ENCODE measurements at places on chromosomes 4 and X. TPM values are rescaled to one million over a fixed set of nuclear protein-coding genes. Genes with fewer than 3 reads are reported as not detected.

RIBC1 gene
- total RNA-seq: 0.39 TPM

RGN gene
- total RNA-seq: not detected

GRIA2 gene
- not detected for total RNA-seq

TXK gene
- total RNA-seq: 1.9 TPM

- no peaks in the 10 kb centered on the region for H3K4me1 ChIP-seq
- H3K27ac ChIP-seq: no peak overlapping the region
- H3K27me3 ChIP-seq: no peaks in the 10 kb centered on the region
- no peaks in the 10 kb centered on the region for H3K36me3 ChIP-seq
- no peak overlapping the region for H3K4me3 ChIP-seq
Observed at GRCh38 chrX:150525061-150525919, 43.1 kb upstream of the MTM1 start.

SLC26A1 gene
- not detected for total RNA-seq

DNA sequence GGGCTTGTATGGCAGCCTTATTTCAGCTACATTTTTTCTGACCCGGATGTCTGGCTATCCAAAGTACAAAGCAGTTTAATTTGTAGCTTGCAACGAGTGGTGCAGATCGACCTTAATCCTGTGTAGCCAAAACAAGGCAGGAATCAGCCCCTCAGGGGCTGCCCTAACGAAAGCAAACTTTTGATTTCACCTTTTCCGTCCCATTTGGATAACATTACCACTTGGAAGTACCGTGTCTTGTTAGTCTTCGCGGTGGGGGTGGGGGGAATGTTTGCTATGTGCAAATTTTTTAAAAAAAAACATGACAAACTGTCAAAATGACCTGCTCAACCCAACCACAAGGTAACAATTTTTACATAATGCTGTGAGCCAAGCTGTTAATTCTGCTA is 766 bp upstream of the DNAJB14 start:
- no peak for DNase-seq
- H3K4me1 ChIP-seq: peaks cover 34% of the 10 kb centered on the region
- peaks cover 47% of the 10 kb centered on the region for H3K36me3 ChIP-seq

DNA sequence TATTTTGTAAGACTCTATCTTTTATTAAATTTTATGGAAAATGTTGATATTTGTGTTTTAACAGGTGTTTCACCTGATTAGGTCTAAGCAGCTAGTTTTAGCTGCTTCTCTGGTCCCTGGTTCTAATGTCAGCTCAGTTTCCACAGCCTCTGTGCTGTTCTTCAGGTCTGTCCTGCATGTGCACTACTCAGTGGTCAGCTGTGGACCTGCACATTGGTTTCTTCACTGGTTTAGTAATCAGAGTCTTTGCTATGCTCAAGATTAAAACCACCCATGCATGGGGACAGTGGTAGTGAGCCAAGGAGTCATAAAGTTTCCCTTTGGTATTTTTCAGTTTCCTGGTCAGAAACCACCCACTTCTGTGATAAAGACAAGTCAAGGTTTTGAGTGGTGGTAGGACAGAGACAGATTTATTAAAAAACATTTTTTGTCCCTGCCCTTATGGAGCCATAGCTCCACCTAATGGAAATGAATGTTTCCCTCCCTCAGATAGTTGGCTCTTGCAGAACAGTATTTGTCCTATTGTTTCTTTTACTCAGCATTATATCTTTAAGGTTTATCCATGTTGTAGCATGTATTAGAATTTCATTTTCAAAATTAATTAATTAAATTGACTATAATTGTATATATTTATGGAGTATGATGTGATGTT is 36.8 kb upstream of the VBP1 start:
- H3K4me3 ChIP-seq: no peak overlapping the region
- no peaks in the 10 kb centered on the region for H3K36me3 ChIP-seq
- no peaks in the 10 kb centered on the region for H3K4me1 ChIP-seq
- H3K27ac ChIP-seq: no peak overlapping the region
- DNase-seq: no peak

- H3K4me1 ChIP-seq: no peaks in the 10 kb centered on the region
- H3K36me3 ChIP-seq: peaks cover 71% of the 10 kb centered on the region
- no peaks in the 10 kb centered on the region for H3K27me3 ChIP-seq
- H3K27ac ChIP-seq: no peak overlapping the region
Observed at GRCh38 chr4:102598086-102598761, 97.1 kb downstream of the NFKB1 start.

- no peaks in the 10 kb centered on the region for H3K4me1 ChIP-seq
- no peak overlapping the region for H3K4me3 ChIP-seq
- no peaks in the 10 kb centered on the region for H3K36me3 ChIP-seq
- no peak overlapping the region for H3K27ac ChIP-seq
Observed at GRCh38 chrX:16979226-16979625, 32.8 kb downstream of the REPS2 start.

TLR1 gene
- 0.41 TPM for total RNA-seq

GC gene
- total RNA-seq: not detected

DNA sequence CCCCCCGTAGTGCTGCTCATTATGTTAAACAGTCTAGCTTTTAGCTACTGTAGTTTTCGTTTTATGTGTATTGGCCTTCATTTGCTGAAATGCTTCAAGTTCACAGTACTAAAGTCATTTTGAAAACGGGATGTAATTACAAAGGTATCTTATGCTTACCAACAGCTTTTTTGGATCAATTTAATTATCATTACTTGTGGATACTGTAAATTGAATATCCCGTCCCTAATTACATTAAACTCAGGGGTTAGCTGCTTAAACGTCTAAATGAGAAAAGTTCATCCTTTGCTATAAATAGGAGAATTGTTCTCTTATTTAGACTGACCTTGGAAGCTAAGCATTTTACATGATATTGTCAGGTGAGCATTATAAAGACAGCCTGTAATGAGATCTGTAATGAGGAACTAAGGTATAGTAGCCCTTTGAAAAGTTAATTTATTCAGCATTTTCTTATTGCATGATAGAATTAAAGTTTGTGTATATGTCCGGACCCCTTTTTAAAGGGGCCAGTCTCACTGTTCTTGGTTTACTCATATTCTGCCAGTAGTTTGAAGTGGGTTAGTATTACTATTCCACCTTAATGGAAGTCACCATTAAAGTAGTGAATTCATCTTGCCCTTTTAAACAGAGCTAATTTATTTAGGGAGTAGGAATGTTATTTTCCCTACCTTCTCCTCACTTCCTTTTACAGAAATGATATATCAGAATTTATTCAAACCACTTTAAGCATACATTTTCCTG is 252.6 kb downstream of the TENM3 start:
- no peak overlapping the region for H3K4me3 ChIP-seq
- DNase-seq: no peak
- H3K36me3 ChIP-seq: no peaks in the 10 kb centered on the region
- no peak overlapping the region for H3K27ac ChIP-seq

- no peaks in the 10 kb centered on the region for H3K27me3 ChIP-seq
- H3K36me3 ChIP-seq: peaks cover 17% of the 10 kb centered on the region
- DNase-seq: no peak
- no peaks in the 10 kb centered on the region for H3K4me1 ChIP-seq
Observed at GRCh38 chrX:19350941-19351384, 7.2 kb downstream of the PDHA1 start.

HS6ST2 gene
- total RNA-seq: not detected

SSX4 gene
- not detected for total RNA-seq

DNA sequence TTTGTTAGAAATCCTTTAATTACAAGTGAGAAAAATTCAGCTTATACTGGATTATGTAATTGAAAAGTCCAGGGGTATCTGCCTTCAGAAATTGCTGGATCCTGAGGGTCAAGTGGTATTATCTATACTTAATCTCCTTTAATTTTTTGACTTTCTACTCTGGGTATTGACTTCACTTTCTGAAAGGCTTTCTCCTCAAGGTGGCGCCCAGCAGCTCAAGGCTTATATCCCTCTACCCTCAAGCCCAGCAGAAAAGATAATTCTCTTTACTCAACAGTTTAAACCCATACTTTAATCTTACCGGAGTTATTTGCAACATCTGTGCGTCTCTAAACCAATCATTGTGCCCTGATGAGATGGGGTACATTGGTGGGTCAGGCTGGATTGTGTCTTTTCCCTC is 129.5 kb downstream of the LARP7 start:
- H3K27me3 ChIP-seq: no peaks in the 10 kb centered on the region
- no peak overlapping the region for H3K4me3 ChIP-seq
- no peak overlapping the region for H3K27ac ChIP-seq
- no peaks in the 10 kb centered on the region for H3K36me3 ChIP-seq
- no peaks in the 10 kb centered on the region for H3K4me1 ChIP-seq

- H3K27ac ChIP-seq: no peak overlapping the region
- no peak for DNase-seq
- H3K4me3 ChIP-seq: no peak overlapping the region
- H3K36me3 ChIP-seq: no peaks in the 10 kb centered on the region
- H3K4me1 ChIP-seq: no peaks in the 10 kb centered on the region
Observed at GRCh38 chr4:187294861-187295260, 571.2 kb upstream of the FAT1 start.

BRS3 gene
- not detected for total RNA-seq

GRCh38 chr4:151822331-151822730 is 61.5 kb upstream of the GATB start:
- H3K4me3 ChIP-seq: no peak overlapping the region
- no peak overlapping the region for H3K27ac ChIP-seq
- H3K27me3 ChIP-seq: no peaks in the 10 kb centered on the region
- no peaks in the 10 kb centered on the region for H3K36me3 ChIP-seq
- no peak for DNase-seq
- no peaks in the 10 kb centered on the region for H3K4me1 ChIP-seq

DNA sequence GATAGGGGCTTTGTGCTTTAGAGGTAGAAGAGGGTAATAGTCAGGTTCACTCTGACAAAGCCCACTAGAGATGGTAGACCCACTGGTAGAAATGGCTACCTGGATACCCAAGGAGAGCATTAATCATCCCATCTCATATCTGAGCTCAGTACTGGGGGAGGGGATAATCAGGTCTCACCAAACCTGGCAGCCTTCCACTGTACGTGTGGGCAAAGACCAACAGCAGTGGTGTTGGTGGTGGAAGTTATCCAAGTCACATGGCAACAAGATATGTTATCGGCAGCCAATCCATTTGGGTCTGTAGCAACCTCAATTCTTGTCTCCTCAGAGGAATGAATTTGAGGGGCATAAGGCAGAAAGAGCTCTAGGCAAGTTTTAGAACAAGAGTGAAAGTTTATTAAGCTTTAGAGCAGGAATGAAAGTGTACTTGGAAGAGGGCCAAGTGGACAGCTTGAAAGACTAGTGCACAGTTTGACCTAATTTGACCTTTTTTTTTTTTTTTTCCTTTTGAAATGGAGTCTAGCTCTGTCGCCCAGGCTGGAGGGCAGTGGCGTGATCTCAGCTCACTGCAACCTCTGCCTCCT is 67.0 kb upstream of the CXCL13 start:
- H3K4me3 ChIP-seq: no peak overlapping the region
- H3K4me1 ChIP-seq: peaks cover 14% of the 10 kb centered on the region
- no peak for DNase-seq
- no peak overlapping the region for H3K27ac ChIP-seq

DNA sequence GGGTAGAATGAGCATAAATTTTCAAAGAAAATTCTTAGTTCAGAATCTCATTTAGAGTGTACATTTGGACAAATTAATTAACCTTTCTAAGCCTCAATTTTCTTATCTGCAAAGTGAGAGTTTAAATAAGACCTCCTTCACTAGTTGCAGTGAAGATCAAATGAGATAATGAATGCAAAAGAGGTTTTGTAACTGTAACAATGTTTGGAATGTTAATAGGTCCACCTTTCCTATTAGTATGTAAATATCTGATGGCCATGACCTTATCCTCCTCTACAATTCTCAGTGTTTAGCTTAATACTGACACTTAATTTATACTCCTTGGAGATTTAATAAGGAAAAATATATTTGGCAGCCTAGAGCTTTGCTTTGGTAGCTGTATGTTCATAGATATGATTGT is 138.8 kb downstream of the GABRG1 start:
- no peak overlapping the region for H3K4me3 ChIP-seq
- no peak overlapping the region for H3K27ac ChIP-seq
- no peaks in the 10 kb centered on the region for H3K36me3 ChIP-seq
- H3K27me3 ChIP-seq: no peaks in the 10 kb centered on the region

GRCh38 chr4:185859111-185859510 is 47.1 kb upstream of the SORBS2 start:
- H3K4me1 ChIP-seq: peaks cover 11% of the 10 kb centered on the region
- peak overlapping the region; percentile 58 for H3K27ac ChIP-seq
- no peaks in the 10 kb centered on the region for H3K36me3 ChIP-seq
- no peak for DNase-seq
- no peaks in the 10 kb centered on the region for H3K27me3 ChIP-seq

TMA16 gene
- total RNA-seq: 26.2 TPM

GUCY1A1 gene
- total RNA-seq: not detected

MAGEC1 gene
- not detected for total RNA-seq

DNA sequence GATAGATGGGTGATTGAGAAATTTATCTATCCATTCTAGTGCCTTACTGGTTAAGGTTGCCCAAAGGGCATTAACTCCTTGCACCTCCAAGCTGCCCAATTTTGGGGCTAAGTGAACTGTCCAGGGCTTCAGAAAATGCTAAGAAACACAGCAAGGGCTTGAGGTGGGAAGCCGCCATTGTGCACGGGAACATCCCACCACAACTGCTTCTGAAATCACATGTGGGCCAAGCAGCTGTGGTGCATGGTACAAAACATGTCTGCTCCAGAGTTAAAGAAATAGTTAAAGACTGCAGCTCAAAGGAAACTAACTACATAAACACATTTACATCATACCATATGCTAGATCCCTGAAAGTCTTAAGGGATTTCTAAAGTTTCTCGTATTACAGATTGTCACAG is 144.3 kb upstream of the NDST3 start:
- no peak overlapping the region for H3K27ac ChIP-seq
- no peak for DNase-seq
- H3K36me3 ChIP-seq: no peaks in the 10 kb centered on the region

DNA sequence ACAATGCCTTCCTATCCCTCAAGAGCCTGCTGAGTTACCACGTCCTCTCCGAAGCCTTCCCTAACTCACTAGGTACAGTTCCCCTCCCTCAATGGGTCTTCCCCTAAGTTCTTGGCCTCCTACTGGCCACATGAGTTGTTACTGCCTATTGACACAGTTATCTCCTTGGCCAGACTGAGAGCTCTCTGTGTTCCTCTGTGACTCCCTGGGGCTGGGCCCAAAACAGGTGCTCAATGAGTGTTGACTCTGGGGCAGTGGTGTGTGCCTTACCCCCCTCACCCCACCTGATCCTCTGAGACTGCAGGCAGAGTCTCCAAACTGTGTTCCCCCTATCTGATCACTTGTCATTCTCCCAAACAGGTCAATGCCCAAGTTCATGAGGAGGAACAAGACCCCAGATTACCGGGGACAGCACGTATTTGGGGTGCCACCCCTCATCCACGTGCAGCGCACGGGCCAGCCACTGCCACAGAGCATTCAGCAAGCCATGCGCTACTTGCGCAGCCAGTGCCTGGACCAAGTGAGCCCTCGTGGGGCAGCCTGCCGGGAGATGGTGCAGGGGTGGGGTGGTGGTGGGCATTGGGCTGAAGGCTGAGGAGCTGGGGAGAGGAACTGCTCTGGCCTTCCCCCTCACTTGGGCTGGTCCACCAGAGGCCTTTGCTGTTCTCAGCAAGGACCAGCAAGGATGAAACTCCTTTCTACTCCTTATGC is 72.6 kb downstream of the STARD8 start:
- no peak overlapping the region for H3K4me3 ChIP-seq
- no peaks in the 10 kb centered on the region for H3K36me3 ChIP-seq
- DNase-seq: no peak
- no peaks in the 10 kb centered on the region for H3K4me1 ChIP-seq
- H3K27me3 ChIP-seq: no peaks in the 10 kb centered on the region

CT47A7 gene
- not detected for total RNA-seq

CYLC1 gene
- total RNA-seq: not detected

ATP8A1 gene
- 0.53 TPM for total RNA-seq

PRKG2 gene
- 0.03 TPM for total RNA-seq

TCEAL7 gene
- total RNA-seq: not detected

ODAPH gene
- not detected for total RNA-seq

- H3K4me1 ChIP-seq: peaks cover 6% of the 10 kb centered on the region
- H3K4me3 ChIP-seq: no peak overlapping the region
- H3K27me3 ChIP-seq: no peaks in the 10 kb centered on the region
- no peak overlapping the region for H3K27ac ChIP-seq
Observed at GRCh38 chr4:5211282-5211839, 160.1 kb downstream of the STK32B start.

Measured in SJSA1 (cell line).